NCI-H2081 (cell line): ENCODE measurements at places on chromosomes 11 and 22.

- no peak for DNase-seq
These were observed 124.5 kb downstream of the TRIM44 start for GRCh38 chr11:35787013-35787504.

DNA sequence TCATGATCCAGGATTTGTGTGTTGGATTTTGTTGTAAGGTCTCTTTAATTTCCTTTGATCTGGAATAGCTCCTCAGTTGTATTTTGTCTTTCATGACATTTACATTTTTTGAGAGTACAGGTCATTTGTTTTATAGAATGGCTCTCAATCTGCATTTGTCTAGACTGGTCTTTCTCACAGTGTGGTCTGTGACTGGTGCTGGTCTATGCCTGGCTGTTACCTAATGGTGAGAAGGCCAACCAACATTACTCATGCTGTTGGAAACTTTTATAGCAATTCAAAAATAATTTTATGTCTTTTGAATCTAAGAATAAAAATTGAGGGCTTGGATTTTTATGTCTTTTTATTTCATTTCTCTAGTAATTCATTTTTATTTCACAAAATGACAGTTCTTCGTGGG lies 3.9 kb upstream of the NCR3LG1 start:
- DNase-seq: no peak

DNA sequence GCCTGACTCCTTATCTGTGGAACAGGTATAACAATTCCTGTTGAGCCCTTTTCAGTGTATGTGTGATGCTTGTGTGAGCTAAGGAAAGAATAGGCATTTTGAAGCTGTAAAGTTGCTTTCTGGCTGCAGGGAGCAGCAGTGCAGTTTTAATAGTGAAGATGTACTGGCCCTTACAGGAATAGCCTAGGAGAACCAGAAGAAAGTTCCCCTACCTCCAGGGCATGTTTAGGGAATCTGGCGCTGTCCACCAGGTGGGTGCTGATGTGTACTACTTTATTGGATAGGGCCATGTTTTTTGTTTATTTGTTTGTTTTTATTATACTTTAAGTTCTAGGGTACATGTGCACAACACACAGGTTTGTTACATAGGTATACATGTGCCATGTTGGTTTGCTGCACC lies 11.5 kb downstream of the BMAL1 start:
- DNase-seq: no peak

- no peak for DNase-seq
These were observed 186.1 kb downstream of the TBC1D22A start for GRCh38 chr22:46948411-46949144.

DNA sequence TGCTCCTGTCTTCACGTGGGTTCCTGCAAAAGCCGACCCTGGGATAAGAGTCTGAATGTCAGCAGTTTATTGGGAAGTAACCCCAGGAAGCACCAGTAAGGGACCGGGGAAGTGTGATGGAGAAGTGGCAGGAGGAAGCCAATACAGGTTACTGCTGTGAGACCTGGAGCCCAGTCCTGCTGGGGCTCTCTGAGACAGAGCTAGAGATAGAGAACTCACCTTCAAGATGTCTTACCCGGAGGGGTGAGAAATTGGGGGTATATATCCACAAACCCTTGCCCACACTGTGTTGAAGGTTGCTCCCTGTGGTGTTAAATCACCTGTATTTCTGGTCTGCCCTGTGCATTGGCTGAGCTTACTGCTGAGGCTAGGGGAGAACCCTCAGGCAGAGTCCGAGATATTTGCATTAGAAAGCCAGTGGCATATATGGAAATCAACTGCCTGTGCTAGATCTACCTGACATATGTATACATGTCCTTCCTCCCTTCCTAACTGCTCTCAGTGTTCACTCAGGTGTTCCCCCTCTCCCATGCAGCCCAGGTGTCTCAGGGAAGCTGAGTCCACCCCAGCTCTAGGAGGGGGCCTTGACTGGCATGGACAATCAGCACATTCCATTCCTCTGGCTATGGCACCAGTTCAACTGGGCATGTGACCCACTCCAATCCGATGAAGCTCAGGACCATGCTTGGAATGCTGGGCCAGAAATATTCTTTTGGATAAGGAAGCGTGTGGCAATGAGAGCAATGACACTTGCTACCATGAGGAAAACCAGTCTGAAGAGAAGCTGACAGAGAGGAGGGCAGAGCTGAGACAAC lies 6.8 kb upstream of the MICAL2 start:
- DNase-seq: no peak

- DNase-seq: no peak
These were observed 14.4 kb upstream of the EHF start for GRCh38 chr11:34606326-34607120.

DNA sequence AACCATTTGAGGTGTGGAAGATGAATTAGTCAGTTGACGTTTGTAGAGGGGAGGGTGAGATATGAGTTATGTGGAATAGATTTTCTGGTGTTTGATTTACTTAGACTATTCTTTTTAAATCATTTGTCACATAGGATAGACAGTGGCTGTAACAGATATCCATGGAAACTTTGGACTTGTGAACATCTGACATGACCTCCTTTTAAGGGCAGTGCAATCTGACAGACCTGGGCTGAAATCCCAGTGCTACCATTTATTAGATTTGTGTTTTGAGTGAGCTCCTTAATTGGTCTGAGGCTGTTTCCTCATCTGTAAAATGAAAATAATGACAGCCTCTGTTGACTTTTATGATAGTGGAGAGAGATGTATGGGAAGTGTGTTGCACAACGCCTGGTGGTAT lies 159.9 kb downstream of the TEAD1 start:
- DNase-seq: peak; percentile 36

DNA sequence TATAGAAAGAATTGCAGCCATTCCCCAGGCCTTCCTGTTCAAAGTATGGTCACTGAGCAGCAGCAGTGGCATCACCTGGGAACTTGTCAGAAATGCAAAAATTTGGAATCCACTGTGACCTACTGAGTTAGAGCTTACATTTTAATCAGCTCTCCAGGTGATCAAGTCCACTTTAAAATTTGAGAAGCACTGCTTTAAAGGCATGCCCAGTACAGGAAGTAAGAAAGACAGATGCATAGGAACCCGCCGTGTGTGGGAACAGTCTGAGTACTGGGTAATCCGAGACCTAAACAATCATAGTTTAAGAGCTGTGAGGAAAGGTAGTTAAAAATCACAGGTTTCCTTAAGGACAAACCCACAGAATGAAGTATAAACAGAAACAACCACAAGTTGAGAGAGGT lies 462.4 kb downstream of the RAB38 start:
- DNase-seq: no peak

GRCh38 chr11:17695454-17696441 lies 23.6 kb upstream of the MYOD1 start:
- DNase-seq: no peak

- DNase-seq: no peak
These were observed 77.6 kb downstream of the MED15 start for GRCh38 chr22:20584872-20585638.

GRCh38 chr11:130924750-130925149 lies 8.5 kb upstream of the SNX19 start:
- DNase-seq: no peak

GRCh38 chr11:125284245-125284850 lies 119.8 kb downstream of the PKNOX2 start:
- no peak for DNase-seq

- DNase-seq: no peak
These were observed 25.9 kb downstream of the OR51E2 start for GRCh38 chr11:4671741-4672140.

DNA sequence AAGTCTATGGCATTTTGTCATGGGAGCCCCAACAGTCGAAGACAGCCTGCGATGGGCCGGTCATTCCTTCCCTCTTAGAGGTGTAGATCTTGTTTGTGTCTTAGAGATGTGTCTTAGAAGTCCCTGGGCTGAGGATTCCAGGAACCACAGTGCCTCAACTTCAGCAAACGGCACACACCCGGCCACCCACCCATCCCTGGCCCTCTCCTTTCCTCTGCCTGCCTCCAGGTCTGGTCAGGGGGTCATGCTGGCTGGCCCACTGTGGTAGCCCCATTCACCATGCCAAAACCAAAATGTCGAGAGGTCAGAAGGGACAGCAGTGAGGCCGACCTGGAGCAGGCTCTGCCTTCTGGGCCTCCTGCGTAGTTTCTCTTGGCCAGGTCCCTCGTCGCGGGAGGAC lies 857.9 kb downstream of the TBC1D22A start:
- no peak for DNase-seq

- no peak for DNase-seq
These were observed 15.9 kb downstream of the RTN4RL2 start for GRCh38 chr11:57476047-57476756.

DNA sequence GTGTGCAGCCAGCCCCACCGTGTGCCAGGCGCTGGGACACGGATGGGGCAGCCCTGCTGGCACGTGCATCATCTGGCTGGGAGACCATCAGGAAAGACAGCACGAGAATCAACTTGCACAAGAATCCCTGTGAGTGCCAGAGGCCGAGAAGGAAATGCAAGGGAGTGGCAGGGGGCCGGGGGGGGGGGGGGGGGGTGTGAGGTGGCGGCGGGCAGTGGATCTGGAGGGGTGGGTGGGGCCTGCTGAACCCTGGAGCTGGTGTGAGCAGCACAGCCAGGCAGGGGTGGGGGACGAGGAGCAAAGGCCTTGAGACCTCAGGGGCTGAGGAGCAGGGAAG lies 14.0 kb upstream of the FLRT1 start:
- DNase-seq: no peak

DNA sequence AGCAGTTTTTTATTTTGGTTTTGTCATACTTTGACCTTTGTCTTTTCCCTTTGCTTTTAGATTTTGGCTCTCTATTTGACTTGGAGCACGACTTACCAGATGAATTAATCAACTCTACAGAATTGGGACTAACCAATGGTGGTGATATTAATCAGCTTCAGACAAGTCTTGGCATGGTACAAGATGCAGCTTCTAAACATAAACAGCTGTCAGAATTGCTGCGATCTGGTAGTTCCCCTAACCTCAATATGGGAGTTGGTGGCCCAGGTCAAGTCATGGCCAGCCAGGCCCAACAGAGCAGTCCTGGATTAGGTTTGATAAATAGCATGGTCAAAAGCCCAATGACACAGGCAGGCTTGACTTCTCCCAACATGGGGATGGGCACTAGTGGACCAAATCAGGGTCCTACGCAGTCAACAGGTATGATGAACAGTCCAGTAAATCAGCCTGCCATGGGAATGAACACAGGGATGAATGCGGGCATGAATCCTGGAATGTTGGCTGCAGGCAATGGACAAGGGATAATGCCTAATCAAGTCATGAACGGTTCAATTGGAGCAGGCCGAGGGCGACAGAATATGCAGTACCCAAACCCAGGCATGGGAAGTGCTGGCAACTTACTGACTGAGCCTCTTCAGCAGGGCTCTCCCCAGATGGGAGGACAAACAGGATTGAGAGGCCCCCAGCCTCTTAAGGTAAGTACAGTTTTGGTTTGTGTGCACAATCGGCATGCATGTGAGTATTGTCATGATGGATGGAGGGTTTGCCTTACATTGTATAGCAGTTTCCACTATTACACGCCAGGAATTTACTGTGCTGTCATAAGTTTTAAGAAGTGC lies 25.0 kb downstream of the EP300 start:
- DNase-seq: no peak

GRCh38 chr22:46843821-46844255 lies 81.4 kb downstream of the TBC1D22A start:
- no peak for DNase-seq

GRCh38 chr22:43388420-43388851 lies 23.4 kb upstream of the MPPED1 start:
- DNase-seq: peak; percentile 49

- DNase-seq: peak; percentile 45
These were observed 14.1 kb downstream of the ZFP91 start for GRCh38 chr11:58592760-58593472.

DNA sequence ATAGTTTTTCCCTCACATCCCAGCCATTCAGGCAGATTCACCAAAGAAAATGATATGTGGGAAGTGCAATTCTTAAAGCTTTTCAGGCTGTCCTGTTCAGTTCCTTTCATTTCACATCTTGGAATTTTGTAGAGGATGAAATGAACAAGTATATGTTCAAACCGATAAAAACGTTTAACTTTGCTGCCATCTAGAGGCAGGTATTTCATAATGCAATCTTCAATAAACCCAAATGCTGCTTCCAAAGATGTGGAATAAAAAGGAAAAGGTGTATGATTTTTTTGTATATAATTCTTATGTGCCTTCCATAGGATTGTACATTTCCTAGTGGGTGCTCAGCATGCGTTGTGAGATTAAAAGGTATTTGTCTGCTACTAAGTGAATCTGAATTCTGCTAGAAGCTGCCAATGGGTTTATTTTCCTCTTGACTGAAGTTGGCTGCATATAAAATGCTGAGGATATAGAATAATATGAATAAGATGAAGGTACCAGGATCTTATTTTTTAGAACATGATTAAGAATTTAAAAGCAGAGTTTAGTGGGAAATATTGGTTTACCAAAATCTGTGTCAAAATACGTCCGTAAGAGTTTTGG lies 199.3 kb downstream of the PGR start:
- DNase-seq: peak; percentile 64

DNA sequence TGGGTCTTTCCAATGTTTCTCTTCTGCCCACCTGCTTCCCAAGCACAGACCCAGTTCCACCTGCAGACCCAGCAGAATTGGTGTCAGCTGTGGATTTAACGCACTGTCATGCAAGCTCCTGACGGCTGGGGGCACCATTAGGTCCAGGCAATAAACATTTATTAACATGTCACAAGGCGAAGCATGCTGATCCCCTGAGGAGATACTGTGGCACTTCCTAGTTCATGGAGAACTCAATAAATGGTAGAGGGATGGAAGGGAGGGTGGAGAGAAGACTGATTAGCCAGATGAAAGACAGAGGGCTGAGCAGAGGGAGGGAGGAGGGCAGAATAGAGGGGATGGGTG lies 68.3 kb upstream of the TSPAN18 start:
- no peak for DNase-seq

DNA sequence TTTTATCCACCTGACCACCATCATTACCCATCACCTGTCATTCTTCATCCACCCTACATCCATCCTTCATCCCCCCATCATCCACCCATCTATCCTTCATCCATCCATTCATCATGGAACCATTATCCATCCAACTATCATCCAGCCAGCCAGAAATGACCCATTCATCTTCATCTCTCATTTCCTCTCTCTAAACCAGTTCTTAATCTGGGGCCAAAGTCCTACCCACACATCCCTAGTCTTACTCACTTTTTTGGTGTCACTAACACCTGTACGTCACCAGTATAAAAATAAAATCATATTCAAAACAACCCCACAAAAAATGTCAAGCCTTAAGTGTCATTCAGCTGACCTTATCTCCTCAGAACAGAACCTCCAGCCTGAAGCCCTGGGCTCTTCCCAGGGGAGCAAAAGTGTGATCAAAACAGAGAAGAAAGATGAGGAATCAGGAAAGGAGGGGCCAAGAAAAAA lies 12.3 kb downstream of the SPI1 start:
- DNase-seq: no peak

GRCh38 chr11:96486890-96487611 lies 97.2 kb downstream of the JRKL start:
- DNase-seq: no peak
